ENCODE measurements at places on chromosomes 6 and 20. TPM values are rescaled to one million over a fixed set of nuclear protein-coding genes. Genes with fewer than 3 reads are reported as not detected.

The CLPSL2 gene
- not detected for total RNA-seq

The TFAP2B gene
- total RNA-seq: not detected

The ZSCAN23 gene
- 11.0 TPM for total RNA-seq

The CEP43 gene
- total RNA-seq: 16.4 TPM

The ZNF391 gene
- 1.5 TPM for total RNA-seq

The SGK2 gene
- 2.7 TPM for total RNA-seq

The NELFE gene
- total RNA-seq: 105 TPM

The JARID2 gene
- total RNA-seq: 17.4 TPM

The EBF4 gene
- total RNA-seq: 13.3 TPM

The APCDD1L gene
- total RNA-seq: 1.5 TPM

The FAM184A gene
- 0.11 TPM for total RNA-seq

The HAO1 gene
- not detected for total RNA-seq

The PXT1 gene
- total RNA-seq: 0.11 TPM

The RSPH9 gene
- 2.4 TPM for total RNA-seq

The ADGRF5 gene
- total RNA-seq: 13.7 TPM

The PGC gene
- total RNA-seq: not detected

The BPI gene
- not detected for total RNA-seq

The GJA10 gene
- total RNA-seq: not detected

The LAMA5 gene
- total RNA-seq: 36.9 TPM

The WFDC12 gene
- total RNA-seq: not detected

The NQO2 gene
- total RNA-seq: 11.0 TPM

The TCP11 gene
- total RNA-seq: 1.6 TPM

Data from placental epithelial cell (primary cell).